Fibroblast of skin of abdomen (primary cell): ENCODE measurements at places on chromosomes 16 and 17.

DNA sequence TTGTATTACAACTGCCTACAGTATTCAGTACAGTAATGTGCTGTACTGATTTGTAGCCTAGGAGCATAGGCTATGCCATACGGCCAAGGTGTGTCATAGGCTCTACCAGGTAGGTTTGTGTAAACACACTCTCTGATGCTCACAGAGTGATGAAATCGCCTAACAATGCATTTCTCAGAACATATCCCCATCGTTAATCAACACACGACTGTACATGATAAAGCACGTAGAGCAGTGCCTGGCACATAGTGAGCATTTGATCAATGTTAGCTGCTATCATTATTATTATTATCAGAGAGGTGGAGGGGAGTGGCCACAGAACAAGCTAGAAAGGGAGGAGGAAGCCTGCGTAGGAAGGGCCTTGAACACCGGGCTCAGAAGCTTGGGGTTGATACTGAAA, 81.1 kb upstream of the LHX1 start:
- DNase-seq, result no peak

- no peak for DNase-seq
Measured at GRCh38 chr16:69762814-69763598, 874 bp downstream of the WWP2 start.

GRCh38 chr16:89491238-89491869, 993 bp upstream of the ANKRD11 start:
- DNase-seq, result no peak

GRCh38 chr16:51222016-51222415, 70.9 kb upstream of the SALL1 start:
- no peak for DNase-seq

DNA sequence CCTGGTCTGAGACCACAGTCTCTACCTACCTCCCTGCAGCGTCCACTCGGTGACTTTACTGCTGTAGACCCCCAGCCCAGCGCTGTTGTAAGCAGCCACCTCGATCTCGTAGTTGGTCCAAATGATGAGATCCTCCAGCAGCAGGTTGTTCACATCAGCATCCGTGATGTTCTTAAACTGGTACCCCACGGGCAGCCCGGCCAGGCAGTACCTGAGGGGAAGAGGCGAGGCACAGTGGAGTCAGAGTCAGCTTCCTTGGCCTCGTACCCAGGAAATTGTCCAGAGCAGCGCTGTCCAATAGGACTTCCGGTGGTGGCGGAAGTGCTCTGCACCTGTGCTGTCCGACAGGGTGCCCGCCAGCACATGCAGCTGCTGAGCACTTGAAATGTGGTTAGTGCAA, 104.0 kb upstream of the CDC42EP4 start:
- DNase-seq, result no peak

GRCh38 chr17:6872936-6873335, 41.4 kb upstream of the TEKT1 start:
- DNase-seq, result no peak

DNA sequence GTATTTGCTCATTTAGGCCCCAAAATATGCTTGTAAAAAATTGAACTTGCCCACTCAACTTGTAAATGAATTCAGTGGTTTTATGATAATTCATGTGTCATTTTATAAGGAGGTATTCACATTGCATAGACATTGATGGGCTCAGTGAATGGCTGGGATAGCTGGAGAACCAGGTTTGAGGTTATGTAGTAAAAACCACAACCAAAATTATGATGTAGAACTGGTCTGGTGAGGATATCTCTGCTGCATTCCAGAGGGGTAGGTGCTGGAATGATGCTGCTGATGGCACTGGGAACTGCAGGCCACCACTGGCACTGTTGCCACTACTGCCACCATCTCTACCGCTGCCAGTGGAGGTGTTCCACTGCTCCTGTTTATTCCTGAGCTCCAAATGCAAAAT, 21.5 kb upstream of the RABEP1 start:
- no peak for DNase-seq
